ENCODE measurements at places on chromosomes 13 and 19.

DNA sequence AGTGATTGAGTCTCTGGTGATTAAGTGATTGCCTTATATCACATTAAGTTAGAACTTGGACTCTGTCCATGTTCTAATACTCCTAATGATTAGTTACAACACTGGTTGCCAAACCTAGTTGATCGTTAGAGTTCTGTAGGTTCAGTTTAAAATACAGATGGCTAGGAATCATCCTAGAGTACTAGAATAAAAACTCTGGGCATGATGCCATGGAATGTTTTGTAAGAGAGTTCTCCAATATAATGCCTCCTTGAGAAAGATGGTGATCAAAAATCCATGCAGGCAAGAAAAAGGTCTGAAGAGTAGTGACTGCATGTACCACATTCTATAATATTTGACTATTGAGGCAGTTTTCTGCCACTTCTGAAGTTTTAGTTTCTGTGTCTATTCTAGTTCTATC, 176.3 kb downstream of the GPC5 start:
- H3K27me3 ChIP-seq: no peaks in the 10 kb centered on the region
- DNase-seq: no peak
- H3K27ac ChIP-seq: no peak overlapping the region
- H3K4me1 ChIP-seq: no peaks in the 10 kb centered on the region
- H3K4me3 ChIP-seq: no peak overlapping the region
- H3K36me3 ChIP-seq: no peaks in the 10 kb centered on the region

- no peaks in the 10 kb centered on the region for H3K36me3 ChIP-seq
- no peak overlapping the region for H3K27ac ChIP-seq
- no peak overlapping the region for H3K4me3 ChIP-seq
- DNase-seq: no peak
- no peaks in the 10 kb centered on the region for H3K4me1 ChIP-seq
Observed at GRCh38 chr13:34675626-34676025, 266.4 kb upstream of the NBEA start.

GRCh38 chr19:51131780-51132680, 7.3 kb downstream of the SIGLEC9 start:
- no peak for DNase-seq
- H3K27me3 ChIP-seq: no peaks in the 10 kb centered on the region
- H3K27ac ChIP-seq: no peak overlapping the region
- H3K4me3 ChIP-seq: no peak overlapping the region

- DNase-seq: no peak
- H3K4me1 ChIP-seq: no peaks in the 10 kb centered on the region
- H3K4me3 ChIP-seq: no peak overlapping the region
- no peaks in the 10 kb centered on the region for H3K27me3 ChIP-seq
- H3K27ac ChIP-seq: no peak overlapping the region
Observed at GRCh38 chr13:24381541-24382265, 72.3 kb downstream of the C1QTNF9 start.

DNA sequence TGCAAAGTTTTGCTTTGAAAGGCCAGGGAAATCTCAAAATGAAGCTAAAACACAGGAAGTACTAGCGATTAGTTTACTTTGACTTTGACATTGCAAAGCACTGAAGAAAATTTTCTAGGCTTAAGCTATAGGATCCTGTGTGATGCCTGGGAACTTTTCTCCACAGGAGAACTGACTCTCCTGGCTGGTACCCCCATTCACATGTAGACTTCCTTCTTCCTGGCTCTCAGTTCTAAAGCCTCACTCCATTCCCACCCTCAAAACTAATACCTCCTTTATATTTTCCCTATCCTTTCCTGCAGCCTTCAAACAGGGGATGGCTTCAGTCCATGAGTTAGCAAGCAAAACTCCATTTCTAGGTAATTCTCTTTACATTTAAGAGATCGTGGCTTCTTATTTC, 189.5 kb downstream of the SLITRK1 start:
- no peak overlapping the region for H3K4me3 ChIP-seq
- no peak for DNase-seq
- H3K4me1 ChIP-seq: no peaks in the 10 kb centered on the region
- H3K27ac ChIP-seq: no peak overlapping the region
